ENCODE measurements at places on chromosomes 2 and 18. TPM values are rescaled to one million over a fixed set of nuclear protein-coding genes. Genes with fewer than 3 reads are reported as not detected.

DNA sequence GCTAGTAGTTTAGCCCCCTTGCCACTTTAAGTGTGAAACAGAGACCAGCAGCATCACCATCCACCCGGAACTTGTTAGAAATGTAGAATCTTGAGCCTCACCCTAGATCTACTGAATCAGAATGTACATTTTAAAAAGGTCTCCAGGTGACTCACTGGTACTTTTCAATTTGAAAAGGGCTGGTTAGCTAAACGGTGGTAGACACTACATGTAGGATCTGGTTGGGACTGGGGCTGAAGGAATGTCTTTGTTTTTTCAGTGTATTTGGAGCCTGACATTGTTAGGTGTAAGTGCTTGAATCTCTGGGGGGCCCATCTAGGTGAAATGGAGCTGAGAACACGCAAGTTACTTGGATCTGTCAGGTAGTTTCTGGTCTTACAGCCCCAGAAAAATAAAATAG lies 44.0 kb upstream of the XPO1 start:
- no peak for DNase-seq
- H3K27me3 ChIP-seq: no peaks in the 10 kb centered on the region
- no peak overlapping the region for H3K27ac ChIP-seq
- no peaks in the 10 kb centered on the region for H3K4me1 ChIP-seq
- H3K36me3 ChIP-seq: no peaks in the 10 kb centered on the region
- H3K4me3 ChIP-seq: no peak overlapping the region

DNA sequence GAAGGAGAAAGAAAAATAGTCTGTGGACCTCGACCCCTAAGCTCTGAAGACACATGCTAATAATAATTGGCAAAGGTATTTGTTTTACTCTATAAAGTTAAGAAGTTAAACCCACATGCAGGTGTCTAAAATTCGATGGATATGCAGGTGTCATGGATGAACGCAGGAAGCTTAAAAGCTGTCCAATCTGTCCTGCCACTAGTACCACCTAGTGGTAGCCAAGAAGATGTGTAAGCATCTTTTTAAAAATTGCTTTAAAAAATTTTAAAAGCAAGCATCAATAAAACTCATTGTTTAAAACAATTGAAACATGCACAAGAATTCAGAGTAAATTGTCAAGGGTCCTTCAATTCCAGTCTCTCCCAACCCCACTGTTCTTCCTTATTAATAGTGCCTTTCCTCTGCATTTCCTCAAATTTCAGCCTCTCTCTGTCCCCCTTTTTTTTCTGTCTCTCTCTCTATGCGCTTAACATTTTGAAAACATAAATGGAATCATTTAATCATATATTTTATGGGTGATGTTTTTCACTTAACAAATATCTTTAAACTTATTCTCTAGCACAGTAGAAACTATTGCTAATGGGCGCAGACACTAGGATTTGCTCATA lies 30.6 kb upstream of the PPP3R1 start:
- H3K4me1 ChIP-seq: peaks cover 27% of the 10 kb centered on the region
- H3K27ac ChIP-seq: no peak overlapping the region
- no peaks in the 10 kb centered on the region for H3K27me3 ChIP-seq
- DNase-seq: peak; percentile 55
- no peak overlapping the region for H3K4me3 ChIP-seq

Gene PTH2R
- not detected for total RNA-seq

Gene MEP1B
- total RNA-seq: not detected

Gene SCN9A
- 24.3 TPM for total RNA-seq
